ENCODE measurements at places on chromosomes 6 and 20.

- DNase-seq = no peak
These were observed 83.4 kb downstream of the ELOVL4 start for GRCh38 chr6:79864001-79864400.

GRCh38 chr6:123168892-123169773 lies 173.1 kb downstream of the CLVS2 start:
- no peak for DNase-seq

GRCh38 chr6:157869673-157870302 lies 46.7 kb downstream of the SNX9 start:
- DNase-seq = no peak

DNA sequence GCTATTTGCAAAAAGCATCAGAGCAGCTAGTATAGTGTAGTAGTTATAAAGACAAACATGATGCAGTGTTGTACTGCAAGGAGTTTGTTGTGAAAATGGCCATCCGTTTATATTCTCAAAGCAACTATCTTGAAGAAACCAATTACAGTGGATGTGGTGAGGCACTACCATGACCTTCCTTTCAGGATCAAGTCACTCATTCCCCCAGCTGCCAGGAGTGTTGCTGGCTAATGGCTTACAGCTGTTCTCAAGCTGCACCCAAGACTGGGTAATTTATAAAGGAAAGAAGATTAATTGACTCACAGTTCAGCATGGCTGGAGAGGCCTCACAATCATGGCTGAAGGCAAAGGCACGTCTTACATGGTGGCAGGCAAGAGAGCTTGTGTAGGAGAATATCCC lies 29.0 kb downstream of the ADGRF4 start:
- DNase-seq = no peak

DNA sequence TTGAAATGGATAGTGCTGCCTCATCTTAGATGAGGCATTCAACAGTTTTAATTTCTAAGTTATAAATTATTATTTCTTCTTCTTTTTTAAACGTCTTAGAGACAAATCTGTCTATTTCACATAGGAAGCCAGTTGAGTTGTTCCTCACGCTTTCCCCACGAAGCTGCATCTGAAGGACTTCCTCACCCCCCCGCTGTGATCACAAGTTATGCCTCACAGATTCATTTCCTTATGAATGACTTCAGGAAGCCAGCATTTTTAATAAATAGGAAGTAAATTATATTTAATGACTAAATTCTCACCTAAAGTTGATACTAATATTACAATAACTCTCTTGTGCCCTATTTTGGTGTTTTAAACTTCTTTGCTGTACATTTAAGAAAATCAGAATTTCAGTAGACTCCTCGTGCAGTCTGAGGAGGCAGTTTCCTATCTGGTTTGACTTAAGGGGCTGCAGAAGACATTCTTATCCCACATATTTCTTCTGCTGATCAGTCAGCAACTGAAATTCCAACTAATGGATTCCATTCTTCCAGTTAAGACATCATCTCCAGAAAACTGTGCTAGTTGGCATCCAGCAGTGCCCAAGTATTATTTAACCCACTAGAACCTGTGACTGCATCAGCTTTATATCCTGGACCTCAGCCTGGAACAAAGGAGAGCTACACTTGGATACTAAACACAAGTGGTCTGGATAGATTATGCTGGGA lies 182.7 kb upstream of the CCN2 start:
- no peak for DNase-seq

- no peak for DNase-seq
These were observed 17.5 kb downstream of the MMP24 start for GRCh38 chr20:35243986-35244385.

DNA sequence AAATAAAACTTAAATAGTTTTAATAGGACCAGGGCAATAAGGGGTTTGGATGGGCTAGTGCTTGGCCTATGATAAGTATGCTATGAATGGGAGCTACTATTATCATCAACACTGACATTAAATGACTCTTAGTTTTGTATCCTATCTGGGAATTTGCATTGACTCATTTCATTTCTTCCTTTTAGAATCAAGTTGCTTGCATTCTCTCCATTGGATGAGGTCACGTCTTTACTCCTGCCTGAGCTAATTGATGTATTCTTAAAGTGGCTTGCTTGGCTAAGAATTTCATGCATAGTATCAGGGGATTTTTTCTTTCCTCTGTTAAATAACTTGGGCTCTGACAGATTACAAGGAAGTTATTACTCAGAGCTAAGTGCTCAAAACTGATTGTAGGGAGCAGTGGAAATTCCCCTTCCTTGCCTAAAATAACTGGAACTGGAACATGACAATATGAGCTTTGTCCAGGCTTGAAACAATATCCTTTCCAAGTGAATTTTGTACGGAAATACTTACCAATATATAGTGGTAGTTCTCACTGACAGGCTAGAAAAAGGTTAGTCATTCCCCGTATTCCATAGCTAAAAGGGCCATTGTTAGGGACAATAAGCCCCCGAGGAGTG lies 169.9 kb downstream of the BCAS1 start:
- DNase-seq = no peak

GRCh38 chr6:73985891-73986290 lies 289.9 kb downstream of the CD109 start:
- no peak for DNase-seq

DNA sequence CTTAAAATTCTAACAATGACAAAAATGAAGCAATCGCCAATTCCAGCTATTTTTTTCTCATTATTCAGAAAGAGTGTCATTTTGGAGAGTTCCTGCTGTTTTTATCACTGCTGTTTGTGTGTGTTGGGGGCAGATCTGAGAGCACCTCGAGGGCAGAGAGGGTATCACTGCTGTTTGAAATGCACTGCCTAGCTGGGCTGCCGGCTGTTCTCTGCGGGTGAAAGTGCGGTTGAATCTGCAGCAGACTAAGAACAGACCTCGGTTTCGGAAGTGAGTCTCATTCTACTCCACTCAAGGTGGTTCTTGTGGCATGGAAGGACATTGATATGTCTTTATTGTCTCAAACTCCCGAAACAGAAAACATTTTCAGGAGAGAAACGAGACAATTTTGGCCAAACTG lies 18.3 kb downstream of the INSM1 start:
- DNase-seq = no peak
